ENCODE measurements at places on chromosomes 6 and 20.

DNA sequence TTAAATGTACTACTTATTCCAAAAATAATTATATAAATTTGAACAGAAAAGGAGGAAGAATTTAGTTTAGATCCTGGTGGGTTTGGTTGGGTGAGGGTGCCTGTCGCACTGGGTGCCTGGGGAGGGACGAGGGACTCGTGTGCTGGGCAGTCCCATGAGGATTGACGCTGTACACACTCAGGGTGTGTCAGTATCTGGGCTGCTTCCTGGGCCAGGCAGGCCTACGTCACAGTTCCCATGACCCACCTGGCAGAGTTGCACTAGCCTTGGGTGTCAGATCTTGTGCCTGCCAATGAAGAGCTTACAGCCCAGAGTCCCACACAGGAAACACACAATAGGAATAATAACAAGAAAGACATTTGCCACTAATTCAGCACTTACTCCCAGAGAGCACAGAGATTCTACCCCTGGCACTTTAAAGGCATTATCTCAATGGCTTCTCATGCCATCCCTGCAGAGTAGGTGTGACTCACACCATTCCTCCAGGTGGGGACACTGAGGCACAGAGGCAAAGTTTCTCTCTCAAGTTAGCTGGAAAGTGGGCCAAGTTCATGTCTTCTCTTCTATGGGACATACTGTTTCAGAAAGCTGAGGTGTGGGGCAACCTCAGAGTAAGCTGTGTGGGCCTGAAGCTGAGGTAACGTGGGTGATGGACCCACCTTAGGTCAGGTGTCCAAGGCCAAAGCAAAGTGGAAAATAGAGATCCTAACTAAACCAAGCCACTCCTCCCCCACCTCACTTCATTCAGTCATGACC is 1.3 kb upstream of the SDCBP2 start:
- peak; percentile 91 for DNase-seq

GRCh38 chr20:53786071-53786444 is 192.4 kb upstream of the ZNF217 start:
- no peak for DNase-seq

DNA sequence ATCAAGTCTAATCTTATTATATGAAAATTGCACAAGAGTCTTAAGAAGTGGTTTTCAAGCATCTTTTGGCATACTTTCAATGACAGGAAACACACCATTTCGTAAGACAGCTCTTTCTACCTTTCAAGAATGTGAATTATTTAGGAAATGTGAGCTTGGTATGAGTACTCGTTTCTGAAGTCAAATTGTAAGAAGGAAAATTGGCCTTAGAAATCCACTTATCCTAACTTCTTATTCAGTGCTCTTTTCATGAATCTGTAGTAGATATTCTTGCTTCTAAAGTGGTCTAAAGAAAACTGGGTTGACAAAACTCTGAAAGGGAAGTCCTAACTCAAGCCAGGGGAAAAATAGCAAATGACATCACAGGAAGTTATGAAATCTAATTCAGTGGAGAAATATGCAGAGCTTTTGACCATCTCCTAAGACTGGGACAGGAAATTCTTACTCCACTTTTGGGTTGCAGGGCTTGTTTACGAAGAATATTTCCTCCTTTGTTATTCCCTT is 38.5 kb upstream of the OGFRL1 start:
- peak; percentile 92 for DNase-seq

- no peak for DNase-seq
Observed at GRCh38 chr6:48743738-48744137, 632.7 kb upstream of the PTCHD4 start.

GRCh38 chr6:29510746-29511300 is 23.1 kb upstream of the MAS1L start:
- no peak for DNase-seq

- DNase-seq = no peak
Observed at GRCh38 chr6:127980996-127981395, 80.1 kb upstream of the THEMIS start.

GRCh38 chr20:23697947-23698346 is 9.1 kb upstream of the CST4 start:
- DNase-seq = no peak

DNA sequence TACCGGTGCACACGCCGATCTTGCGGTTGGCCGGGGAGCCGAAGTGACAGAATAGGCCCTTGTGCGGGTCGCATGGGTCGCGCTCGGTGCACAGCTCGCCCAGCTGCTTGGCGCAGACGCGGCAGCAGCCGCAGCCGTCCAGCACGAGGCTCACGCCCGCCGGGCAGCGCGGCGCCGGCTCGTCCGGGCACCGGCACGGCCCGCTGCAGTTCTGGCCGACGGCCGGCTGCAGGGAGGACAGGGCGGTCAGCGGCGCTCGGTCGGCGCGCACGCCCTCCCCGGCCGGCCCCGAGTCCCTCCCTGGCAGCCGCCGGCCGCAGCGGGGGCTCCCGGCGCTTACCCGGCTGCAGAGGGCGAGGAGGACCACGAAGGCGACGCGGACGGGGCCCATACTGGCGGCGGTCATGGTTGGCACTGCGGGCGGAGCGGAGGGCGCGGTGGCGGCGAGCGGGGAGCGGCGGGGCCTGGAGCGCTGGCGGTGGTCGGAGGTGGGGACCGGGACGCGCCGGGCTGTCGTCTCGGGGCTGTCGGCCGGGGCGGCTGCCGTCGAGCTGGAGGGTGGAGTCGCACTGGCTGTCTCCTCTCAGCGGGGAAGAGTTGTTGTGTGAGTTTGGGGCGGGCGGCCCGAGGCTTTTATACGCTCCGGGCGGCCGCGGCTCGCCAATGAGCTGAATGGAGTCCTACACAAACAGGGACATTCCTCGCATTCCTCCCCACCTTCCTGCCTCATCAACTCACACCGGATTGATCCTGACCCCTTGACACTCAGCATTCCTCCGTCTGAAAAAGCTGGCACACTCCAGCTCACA is at the start of gene CCN2:
Gene CCN2 (minus strand): TSS at position 606 of the 809 bp plus-strand sequence. CDS start 200 bp downstream, at position 406.
- DNase-seq = peak; percentile 91

- no peak for DNase-seq
Observed at GRCh38 chr6:106748547-106749207, 119.3 kb downstream of the QRSL1 start.

- peak; percentile 79 for DNase-seq
Observed at GRCh38 chr6:125271486-125272159, 30.1 kb downstream of the HDDC2 start.

DNA sequence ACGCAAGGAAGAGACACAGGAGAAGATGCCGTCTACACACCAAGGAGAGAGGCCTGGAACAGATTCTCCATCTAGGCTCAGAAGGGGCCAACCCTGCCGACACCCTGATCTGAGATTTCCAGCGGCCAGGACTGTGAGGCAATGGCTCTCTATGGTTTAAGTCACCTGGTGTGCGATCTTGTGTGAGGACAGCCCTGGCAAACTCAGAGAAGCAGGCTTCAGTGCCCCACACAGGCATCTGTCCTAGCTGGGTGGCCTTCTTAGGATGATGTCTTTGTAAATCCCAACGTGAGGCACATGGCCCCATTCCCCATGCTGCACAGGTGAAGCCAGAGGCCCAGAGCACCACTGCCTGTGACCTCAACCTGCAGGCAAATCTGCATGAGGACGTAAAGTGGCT is 87.6 kb upstream of the FRMD1 start:
- no peak for DNase-seq

- DNase-seq = no peak
Observed at GRCh38 chr20:61737812-61738443, 327.8 kb downstream of the TAF4 start.

- DNase-seq = peak; percentile 70
Observed at GRCh38 chr20:34110745-34111641, 1.1 kb downstream of the EIF2S2 start.
